ENCODE measurements at places on chromosomes 5 and 9. TPM values are rescaled to one million over a fixed set of nuclear protein-coding genes. Genes with fewer than 3 reads are reported as not detected.

The LCN9 gene
- total RNA-seq: not detected

The NSG2 gene
- total RNA-seq: 15.7 TPM

- no peak for DNase-seq
Observed at GRCh38 chr9:91143162-91143561, 218.6 kb downstream of the AUH start.

DNA sequence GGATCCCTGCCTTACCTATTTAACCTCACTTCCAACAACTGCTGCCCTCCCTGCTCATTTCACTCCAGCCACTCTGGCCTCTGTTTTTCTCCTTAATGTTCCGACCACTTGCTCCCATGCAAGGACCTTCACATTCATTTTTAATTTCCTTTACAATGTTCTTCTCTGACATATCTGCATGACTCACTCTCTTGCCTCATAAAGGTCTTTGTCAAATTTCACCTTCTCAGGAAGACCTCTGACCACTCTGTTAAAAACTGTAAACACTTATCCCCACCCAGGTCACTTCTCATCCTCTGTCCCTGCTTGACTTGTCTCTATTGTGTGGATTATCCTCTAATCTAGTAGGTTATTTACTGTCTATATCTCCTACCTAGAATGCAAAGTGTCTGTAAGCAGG lies 751.2 kb downstream of the BRINP1 start:
- no peak for DNase-seq

- DNase-seq: no peak
Observed at GRCh38 chr9:96883922-96884321, 29.6 kb upstream of the ZNF782 start.

- DNase-seq: no peak
Observed at GRCh38 chr9:132869266-132869665, 8.8 kb downstream of the AK8 start.

DNA sequence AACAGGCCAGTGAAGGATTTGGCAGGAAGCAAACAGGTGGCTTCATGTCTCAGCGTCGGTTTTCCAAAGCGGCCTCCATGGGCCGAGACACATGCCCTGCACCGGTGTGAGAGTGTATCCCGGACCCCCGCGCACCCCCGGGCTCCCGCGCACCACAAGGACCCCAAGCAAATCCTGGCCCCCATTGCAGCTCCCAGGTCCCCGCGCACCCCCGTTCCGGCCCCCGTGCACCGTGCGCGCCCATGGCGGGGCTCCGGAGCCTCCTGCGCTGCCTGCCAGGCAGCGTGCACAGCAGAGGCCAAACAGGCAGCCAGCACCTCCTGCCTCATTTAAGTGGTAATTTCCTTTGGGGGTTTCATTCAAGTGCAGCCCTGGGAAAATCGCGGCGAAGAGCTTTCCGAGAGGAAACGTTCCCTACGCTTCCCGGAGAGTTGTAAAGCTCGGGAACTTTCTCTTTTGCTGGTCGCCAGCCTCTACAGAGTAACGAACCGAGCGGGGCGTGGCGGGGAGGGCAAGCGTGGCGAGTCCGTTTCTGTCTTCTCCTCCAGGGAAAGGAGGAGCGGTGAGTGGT lies 145.5 kb upstream of the SLC24A2 start:
- DNase-seq: peak; percentile 38

GRCh38 chr5:100832252-100833230 lies 70.5 kb downstream of the ST8SIA4 start:
- DNase-seq: no peak

Measured in adrenal gland (tissue), 19 donors.